BJ (cell line): ENCODE measurements at places on chromosomes 5 and 9.

GRCh38 chr9:90970608-90971007 is 169.0 kb downstream of the SYK start:
- no peak for DNase-seq

- DNase-seq = no peak
These were observed 234.1 kb downstream of the AUH start for GRCh38 chr9:91127653-91128052.

GRCh38 chr5:173659423-173659822 is 43.0 kb upstream of the BOD1 start:
- DNase-seq = no peak

DNA sequence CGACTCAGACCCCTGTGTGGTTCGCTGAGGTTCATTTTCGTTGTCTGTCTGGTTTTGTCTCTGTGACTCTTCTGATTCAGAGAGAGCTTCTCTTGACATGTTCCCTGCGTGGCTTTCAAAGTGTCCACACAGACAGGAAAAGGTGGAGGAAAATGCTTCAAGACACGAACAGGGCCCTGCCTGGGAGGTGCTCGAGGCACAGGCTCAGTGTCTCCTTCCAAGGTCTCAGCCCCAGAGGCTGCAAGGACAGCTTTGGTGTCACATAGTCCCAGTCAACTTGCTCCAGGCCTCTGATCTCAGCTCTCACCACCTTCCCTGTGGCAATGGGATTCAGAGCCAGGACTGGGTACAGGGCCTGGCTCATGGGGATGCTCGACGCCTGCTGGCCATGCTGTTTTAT is 51.6 kb upstream of the SARDH start:
- DNase-seq = no peak

DNA sequence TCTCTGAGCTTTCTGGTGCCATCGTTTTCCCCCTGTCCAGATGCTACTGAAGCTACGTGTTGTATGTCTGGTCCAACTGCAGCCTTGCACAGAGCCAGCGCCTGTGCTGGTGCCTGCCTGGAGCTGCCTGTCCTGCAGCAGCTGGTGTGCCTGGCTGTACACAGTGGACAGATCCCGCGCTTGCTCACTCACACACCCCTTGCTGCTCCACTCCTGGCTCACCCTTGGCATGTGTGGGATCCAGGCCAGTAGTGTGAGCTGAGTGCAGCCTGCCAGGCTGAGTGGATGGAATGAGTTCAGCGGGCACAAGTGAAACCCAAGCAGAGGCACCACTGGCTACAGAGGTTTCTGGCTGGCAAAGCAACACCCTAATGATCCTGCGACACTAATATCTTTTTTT is 40.4 kb downstream of the FER start:
- DNase-seq = no peak

GRCh38 chr5:10343486-10343885 is 10.0 kb upstream of the MARCHF6 start:
- no peak for DNase-seq

DNA sequence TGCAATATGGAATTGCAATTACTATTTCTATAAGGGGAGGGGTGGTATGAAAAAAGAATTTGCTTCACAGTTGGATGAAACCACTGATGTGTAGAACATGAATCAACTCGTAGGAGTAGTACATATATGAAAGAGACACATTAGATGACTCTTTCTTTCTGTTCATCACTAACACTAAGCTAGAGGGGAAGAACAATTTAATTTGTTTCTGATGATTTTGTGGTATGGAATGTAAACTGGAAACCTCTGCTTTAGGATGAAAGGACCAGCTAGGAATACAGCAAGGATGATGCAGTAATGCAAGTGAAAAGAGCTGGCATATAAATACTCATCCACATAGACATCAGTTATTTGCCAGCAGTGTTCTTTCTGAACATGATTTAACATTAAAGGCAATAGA is 113.4 kb downstream of the PAPPA start:
- no peak for DNase-seq

GRCh38 chr9:131666774-131667173 is 73.1 kb downstream of the RAPGEF1 start:
- no peak for DNase-seq

DNA sequence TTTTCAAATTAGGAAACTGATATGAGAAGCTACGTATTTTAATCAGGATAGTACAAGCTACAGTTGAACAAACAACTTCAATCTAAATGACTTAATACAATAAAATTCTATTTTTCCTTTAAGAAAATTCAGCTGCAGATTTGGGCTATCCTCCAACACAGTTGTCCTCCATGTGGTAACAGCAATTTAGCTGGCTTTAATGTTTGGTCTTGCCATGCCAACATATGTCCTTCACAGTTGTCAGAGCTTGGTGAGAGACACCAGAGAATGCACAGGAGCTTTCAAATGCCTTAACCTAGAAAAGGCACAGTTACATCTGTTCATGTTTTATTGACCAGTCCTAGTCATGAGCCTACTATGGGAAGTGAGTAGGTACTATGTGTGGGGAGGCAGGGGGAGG is 10.8 kb downstream of the FAM174A start:
- no peak for DNase-seq

- no peak for DNase-seq
These were observed 213.0 kb downstream of the FBXL17 start for GRCh38 chr5:108168915-108169314.
